ENCODE measurements at places on chromosomes 2 and 18.

GRCh38 chr2:72431737-72432136, 284.1 kb upstream of the CYP26B1 start:
- no peak for DNase-seq

DNA sequence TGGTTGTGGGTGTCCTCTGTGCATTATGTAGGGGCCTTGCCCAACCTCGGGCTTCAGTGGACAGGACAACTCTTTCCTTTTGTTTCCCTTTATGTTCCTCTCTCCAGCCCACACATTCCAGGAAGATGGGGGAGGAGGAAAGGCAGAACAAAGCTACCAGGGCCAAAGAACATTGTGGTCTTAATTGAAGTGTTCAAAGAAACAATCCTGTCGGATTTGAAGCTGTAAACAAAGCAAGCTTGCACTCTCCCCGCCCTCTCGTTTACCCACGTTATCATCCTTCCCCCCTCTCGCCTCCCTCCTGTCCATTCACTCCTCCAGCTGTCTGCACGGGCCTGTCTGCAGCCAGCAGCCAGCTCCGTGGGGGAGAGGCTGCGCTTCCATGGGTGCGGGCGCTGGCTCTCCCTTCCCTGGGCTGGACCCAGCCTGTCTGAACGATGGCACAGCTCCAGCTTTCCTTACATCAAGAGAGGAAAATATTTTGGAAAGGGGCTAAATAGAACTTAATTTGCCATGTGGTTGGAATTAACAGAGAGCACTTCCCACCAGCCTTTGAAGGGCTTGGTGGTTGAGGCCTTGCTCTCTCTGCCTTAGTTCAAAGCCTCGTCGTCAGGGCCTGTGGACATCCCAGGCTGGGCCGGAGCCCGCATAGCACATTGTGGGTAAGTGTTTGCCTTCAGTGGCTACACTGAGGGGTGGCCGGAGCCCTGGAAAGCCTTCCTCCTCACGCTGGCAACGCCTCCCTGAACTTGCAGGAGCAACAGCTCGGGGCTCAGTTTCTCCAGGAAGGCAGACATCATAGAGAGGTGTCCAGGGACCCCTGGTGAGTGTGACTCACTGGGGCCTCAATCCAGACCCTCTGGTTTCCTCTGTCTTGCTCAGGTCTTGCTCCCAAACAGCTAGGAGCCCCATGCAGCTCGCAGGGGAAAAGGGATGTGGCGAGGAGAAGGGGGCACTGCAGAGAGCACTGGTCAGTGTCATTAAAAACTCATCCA, 60.6 kb upstream of the HS6ST1 start:
- no peak for DNase-seq

- DNase-seq = no peak
These were observed 157.8 kb downstream of the CYRIA start for GRCh38 chr2:16507655-16508489.

GRCh38 chr2:118986738-118987137, 44.7 kb downstream of the MARCO start:
- no peak for DNase-seq

- no peak for DNase-seq
These were observed 21.3 kb downstream of the SCN1A start for GRCh38 chr2:166106431-166107015.

GRCh38 chr2:240563951-240564560, 3.9 kb downstream of the DUSP28 start:
- no peak for DNase-seq

GRCh38 chr2:159617646-159618045, 1.3 kb upstream of the BAZ2B start:
- no peak for DNase-seq

DNA sequence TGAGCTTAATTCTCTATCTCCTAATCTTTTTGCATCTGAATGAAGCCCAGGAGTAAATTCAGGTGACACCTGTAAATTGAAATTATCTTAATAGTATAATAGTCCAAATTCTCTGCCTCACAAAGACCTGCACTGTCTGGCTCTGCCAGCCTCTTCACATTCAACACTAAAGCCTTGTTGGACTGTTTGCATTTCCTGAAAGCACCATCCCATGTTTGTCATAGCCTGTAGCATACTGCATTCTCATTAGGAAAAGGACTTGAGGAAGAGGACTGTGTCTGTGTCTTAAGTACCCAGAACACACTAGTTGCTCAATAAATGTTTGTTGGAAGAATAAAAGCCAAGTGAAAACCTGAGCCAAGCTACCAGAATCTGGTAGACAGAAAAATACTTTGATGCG, 42.9 kb upstream of the GRHL1 start:
- DNase-seq = no peak
